Sigmoid colon (tissue), 7 donors: ENCODE measurements at places on chromosomes 4 and X. TPM values are rescaled to one million over a fixed set of nuclear protein-coding genes. Genes with fewer than 3 reads are reported as not detected.

Gene SMIM10L2A
- 1.1 TPM for total RNA-seq

Gene DLG3
- total RNA-seq, result 21.4 TPM

Gene CPXCR1
- total RNA-seq, result not detected

Gene FBXO8
- 66.5 TPM for total RNA-seq

Gene TSPAN7
- 21.0 TPM for total RNA-seq

Gene UGT2B15
- 0.36 TPM for total RNA-seq

Gene CYSLTR1
- total RNA-seq, result 1.9 TPM
